ENCODE measurements at places on chromosomes 6 and 20.

- no peak for DNase-seq
Observed at GRCh38 chr6:87922196-87922946, 125.3 kb upstream of the SPACA1 start.

DNA sequence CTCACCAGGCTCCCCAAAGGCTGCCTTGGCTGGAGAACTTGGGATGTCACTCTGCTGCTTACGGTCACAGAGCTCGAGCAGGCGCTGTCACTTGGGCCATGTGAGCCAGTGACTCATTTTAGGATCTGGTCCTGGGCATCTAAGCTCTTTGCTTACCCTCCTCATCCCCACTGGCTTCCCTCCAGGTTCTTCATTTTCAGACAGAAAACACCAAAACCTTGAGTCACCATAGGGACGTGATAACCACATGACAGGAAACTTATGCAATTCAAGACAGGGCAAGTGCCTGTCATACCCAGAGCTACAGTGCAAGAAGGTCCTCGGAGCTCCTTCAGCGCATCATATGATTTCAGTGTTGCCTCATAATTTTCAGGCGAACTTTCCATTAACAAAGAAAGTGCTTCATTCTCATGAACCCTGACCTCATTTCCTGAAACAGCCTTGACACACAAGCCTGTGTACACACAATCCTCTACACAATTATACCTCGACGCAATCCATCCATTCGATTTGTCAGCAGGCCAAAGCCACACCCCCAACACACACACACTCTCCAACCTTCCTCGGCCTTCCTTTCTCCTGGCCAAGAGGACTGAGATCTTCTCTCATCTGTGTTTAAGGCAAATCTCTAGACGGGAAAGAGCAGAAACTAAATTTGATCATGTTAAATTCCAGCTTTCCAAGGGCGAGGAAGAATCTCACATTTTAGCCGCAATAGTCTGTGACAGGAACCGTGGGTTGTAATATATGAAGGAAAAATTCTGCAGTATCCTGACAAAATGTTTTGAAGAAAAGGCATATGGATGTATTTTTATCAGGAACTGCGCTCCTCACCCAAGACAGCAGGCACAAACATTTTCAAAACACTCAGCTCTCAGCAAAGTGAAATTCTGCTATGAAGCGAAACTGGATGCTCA, 25.3 kb downstream of the TBC1D7 start:
- no peak for DNase-seq

DNA sequence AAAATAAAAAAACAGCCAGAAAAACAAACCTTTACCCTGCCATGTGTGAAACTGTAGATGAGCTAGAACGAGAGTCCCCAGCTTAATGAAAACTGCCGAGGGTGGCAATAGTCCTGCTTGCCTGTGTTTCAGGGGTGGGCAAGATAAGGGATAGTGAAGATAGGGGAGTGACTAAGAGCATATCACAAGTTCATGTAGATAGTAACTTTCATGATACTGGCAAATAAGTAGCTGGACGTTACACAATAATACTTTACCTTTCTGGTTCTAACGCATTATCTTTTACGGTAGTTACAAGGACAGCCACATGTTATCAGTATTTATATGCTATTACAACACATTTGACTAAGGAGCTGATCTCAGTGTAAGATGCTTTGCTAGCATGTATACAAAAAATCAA, 9.3 kb upstream of the FBXO9 start:
- no peak for DNase-seq

- DNase-seq: no peak
Observed at GRCh38 chr6:57064809-57065208, 18.3 kb downstream of the KIAA1586 start.

DNA sequence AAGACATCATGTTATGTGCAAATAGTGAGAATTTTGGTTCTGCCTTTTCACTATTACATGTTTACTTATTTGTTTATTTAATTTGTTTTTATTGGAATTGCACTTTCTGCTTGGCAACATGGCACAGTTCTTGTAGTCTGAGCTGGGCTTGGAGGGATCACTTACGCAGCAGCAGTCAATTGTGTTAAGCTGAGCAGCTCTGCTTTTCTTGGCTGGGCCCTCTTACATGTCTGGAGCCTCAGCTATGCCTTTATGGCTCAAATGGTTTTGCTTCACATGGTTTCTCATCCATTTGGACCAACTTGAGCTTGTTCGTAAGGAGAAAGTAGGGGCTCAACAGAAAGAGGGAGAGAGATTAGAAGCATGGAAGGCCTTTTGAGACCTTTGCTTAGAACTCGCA, 327.5 kb upstream of the EPHA7 start:
- DNase-seq: no peak

DNA sequence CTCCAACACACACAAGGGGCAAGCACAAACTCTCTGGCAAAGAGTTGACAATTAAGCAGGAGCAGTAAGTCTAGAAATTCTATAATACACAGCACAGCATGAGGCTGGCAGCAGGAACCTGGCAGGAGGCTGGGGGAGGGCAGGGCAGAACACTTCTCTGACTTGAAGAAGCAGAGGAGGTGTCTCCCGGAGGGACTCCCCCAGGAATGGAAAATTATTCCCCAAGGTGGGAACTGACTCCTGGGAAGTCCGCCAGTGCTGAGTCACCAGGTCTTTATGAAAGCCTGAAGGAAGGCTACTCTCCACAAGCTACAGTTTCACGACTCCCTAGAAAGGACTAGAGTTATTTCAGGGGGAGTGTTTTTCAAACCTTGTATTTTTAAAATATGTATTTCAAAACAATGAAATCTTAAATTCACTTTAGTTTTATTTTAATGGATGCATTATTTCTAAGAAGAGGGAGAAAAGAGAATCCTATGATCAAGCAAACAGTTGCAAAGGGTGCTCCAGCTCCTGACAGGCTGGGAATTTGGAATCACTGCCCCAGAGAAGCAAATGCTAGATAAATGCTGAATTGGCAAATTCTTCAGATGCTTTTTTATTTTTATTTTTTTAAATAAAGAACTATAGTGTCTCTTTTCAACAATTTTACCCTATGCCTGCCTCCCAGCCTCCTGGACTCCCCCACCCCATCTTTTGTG, 192.8 kb downstream of the LY86 start:
- no peak for DNase-seq
